Activated CD4-positive, alpha-beta memory T cell treated with anti-CD3 and anti-CD28 coated beads for 36 hours (primary cell): ENCODE measurements at places on chromosomes 7 and 10. TPM values are rescaled to one million over a fixed set of nuclear protein-coding genes. Genes with fewer than 3 reads are reported as not detected.

Gene SLC13A1
- not detected for total RNA-seq

Gene MUC3A
- total RNA-seq = not detected

Gene CPXM2
- total RNA-seq = not detected

Gene SLC39A12
- not detected for total RNA-seq

Gene NKX2-3
- total RNA-seq = not detected

GRCh38 chr7:129489491-129489890 is 12.8 kb upstream of the SMKR1 start:
- DNase-seq = no peak

DNA sequence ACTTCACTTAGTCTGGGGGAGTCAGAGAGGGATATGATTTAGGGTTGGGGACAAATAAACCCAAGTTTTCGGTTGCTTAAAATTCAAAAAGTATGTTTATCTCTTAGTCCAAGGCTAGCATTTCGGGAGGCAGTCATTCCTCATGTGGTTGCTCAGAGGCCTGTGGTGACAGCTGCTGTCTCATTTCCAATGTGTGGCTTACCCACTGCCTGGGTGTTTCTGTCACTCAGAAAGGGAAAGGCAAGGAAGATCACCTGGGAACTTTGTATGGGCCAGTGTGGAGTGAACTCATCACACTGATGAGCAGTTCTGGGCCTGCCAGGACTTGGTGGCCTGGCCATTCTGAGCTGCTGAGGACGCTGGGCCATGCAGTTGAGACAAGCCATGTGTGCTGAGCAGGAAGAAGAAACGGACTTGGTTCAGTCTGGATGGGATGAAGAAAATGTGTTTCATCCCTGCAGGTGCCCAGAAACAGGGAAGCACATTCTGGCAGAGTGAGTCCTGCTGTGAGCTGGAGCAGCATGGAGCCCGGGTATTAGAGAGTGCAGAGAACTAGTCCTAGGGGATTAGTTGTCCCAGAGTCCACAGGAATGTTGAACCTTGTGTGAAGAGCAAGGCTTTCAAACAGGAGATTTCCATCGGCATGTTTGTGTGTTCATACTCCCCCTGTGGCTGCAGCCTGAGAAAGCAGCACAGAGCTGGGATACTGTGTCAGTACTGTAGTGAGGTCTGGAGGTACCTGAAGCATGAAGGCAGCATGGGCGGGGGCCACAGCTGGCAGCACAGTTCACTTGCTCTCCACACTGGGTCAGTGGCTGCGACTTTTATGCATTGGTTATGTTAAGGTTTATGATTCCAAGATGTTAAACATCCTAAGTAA is 211.1 kb upstream of the IGFBP3 start:
- DNase-seq = no peak

DNA sequence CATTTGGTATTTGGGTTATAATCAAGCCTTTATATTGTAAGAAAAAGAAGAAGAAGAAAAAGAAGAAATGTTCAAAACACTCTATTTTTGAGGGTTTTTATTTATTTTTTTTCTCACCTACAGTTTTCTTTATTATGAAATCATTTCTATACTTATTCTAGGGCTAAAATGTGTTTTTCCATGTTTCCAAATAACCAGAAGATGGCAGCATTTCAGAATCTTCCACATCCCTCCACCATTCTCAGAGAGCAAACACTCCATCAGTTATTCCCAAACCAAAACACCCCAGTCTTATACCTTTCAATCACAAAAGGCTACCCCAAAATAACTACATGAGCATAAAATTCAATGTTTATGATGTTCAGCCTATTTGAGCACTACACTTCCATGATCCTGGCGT is 38.7 kb upstream of the PPP1R17 start:
- DNase-seq = no peak

GRCh38 chr7:26653430-26654399 is 210.7 kb downstream of the SKAP2 start:
- DNase-seq = no peak

GRCh38 chr10:72736176-72736827 is 44.4 kb downstream of the MCU start:
- no peak for DNase-seq

DNA sequence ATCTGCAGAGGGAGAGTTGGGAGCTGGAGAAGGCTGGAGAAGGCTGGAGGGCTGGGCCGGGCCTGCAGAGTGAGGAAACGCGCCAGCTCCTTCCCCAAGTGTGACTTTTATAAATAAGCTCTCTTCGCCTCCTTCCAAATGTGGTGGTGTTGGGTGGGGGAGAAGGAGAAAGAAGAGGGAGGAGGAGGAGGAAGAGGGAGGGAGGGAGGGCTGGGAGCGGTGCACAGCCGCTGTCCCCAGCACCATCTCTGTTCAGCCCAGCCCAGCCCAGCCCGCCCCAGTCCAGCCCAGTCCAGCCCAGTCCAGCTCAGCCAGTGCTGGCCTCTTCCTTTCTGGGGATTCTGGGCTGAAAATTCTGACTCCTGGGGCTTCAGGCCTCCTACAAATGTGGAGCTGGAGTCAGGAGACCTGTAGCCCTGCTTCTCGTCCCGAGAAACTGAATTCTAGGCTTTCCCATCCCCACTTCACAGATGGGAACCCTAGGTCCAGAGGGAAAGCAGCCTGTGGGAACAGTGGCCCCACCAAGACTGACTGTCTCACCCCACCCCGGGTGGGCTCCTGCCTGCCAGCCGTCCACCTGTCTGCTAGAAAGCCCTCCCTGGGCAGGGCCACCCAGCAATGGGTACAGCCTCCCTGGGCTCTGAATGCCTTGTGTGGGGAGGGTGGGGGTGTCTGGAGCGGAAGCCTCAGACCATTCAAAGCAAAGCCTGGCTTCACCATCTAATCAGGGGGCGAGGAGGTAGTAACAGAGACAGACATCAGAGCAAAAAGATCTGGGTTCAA is 2.3 kb downstream of the STX1A start:
- no peak for DNase-seq

DNA sequence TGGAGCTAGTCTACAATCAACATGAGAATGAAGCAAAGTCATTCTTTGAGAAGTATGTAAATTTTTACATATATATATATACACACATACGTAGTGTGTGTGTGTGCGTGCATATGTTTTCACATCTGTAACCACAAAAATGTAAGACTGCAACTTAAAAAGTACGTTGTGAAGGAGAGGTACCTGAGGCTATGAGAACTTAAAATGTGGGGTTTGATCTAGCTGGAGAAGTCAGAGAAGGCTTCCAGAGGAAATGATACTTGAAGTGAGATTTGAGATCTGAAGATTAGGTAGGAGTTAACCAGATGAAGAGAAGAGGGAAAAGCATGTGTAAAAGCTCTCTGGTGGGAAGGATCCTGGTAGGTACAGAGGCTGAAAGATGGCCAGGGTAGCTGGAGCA is 5.8 kb downstream of the TAF5 start:
- DNase-seq = no peak

DNA sequence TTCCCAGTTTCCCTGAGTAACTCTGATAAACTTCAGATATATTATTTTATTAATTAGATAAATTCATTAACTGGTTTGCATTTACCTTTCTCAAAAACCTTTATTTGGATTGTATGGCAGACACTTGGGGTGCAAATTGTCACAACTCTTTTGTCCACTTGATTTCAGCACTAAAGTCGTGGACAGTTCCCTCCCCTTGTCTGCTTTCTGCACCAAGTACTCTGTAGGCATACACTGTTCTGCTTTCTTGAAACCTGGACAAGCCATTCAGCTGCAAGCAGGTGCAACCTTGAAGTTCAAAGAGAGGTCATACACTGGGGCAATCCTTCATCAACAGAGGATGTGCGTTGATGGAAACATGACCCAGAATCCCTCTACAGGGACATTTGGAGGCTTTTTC is 162.9 kb downstream of the ARL5B start:
- no peak for DNase-seq

DNA sequence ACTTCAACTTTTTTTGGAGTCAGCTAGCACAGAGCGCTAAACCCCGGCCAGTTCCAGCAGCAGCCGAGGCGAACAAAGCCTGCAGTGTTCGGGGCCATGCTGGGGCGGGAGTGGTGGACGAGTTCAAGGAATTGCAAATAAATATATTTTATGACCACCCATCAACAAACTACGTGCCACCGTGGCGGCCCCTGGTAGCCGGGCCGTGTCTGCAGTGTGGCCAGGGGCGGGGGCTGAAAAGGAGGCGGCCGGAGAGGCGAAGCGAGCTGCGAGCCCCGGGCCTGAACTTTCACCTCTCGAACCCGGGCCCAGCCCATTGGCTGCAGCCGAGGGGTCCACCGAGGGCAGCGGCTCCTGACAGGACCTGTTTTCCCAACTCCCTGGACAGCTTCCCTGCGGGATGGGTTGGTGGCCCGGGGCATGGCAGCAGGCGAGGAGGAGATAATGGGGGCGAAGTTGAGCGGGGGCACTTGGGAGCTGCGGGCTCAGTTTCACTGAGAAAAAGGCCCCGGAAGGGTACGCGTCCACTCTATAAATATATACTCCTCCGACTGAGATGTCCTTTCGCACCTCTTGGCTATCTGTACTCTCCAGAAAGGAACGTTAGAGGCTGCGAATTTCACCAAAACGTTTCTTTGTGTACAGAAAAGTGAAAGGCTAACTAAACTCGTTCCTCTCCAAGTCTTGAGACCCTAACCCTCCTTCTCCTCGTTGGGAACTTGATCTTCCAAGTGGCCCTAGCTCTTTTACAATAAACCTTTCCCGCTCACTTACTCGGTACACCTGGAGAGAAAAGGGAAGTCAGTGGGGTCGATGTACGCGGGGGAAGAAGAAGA is 164.6 kb upstream of the PPP1R3A start:
- DNase-seq = peak; percentile 11
